ENCODE measurements at places on chromosomes 16 and 17.
A peak's percentile ranks its signal among the peaks of the same experiment; 100 is the strongest.

- peak; percentile 62 for DNase-seq
These were observed 1033.6 kb downstream of the CDH8 start for GRCh38 chr16:61002479-61003204.

GRCh38 chr16:6571044-6571443 lies 761.6 kb upstream of the RBFOX1 start:
- DNase-seq, result no peak

GRCh38 chr16:47019568-47019967 lies 46.1 kb upstream of the DNAJA2 start:
- no peak for DNase-seq

- DNase-seq, result no peak
These were observed 20.9 kb downstream of the CDH11 start for GRCh38 chr16:65101009-65101408.

DNA sequence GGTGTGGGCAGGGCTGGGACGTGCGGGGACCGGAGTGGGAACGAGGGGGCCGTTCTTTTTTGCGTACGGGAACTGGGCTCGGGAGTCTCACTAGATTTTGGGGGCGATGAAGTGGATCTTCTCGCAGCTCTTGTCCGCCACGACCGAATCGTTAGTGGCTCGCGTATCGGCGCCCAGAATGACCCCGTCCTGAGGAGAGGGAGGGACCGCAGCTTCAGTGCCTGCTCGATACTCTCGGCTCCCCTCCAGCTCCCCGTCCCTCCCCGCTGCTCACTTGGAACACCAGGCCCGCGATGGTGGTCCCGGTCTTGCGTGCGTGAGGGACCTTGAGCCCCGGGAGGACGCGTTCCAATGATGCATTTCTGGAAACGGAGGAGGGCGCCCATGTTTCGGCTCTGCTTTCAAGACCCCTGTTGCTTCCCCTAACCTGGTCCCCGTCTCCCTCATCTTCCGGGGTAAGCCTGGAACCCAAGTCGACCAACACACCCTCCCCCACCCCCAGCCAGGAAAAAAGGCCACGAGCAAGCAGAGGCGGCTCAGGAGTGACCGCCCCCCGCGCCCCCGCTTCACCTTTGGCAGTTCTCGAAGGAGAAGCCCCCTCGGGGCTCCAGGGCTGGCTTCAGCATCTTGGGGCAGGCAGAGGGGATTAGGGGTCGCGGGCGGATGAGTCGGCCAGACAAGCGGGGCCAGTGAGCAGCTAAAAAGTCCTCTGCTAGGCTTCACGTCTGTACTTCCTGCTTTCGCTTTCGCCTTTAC lies at the start of gene PSMB10:
Gene PSMB10 (minus strand): TSS at position 727 of the 756 bp plus-strand sequence. CDS start 101 bp downstream, at position 626.
- DNase-seq, result no peak

DNA sequence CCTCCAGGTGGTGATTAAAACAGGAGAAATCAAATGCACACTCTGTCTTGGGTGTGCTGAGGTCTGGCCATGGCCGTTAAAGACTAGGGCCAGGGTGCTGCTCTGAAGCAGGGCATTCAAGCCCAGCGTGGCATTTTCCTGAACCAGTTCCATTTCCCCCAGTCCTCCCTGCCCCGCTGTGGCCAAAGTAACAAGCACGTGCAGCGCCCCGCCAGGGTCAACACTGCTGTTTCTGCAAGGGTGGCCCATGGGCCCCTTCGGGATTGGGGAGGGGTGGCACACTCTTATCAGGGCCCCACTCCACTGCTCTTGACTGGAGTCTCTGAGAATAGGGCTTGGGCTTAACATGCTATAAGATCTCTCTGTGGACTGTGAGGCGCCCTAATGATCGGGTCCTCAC lies 72.9 kb downstream of the IL21R start:
- no peak for DNase-seq

- no peak for DNase-seq
These were observed 22.3 kb downstream of the USP36 start for GRCh38 chr17:78818152-78818846.

GRCh38 chr16:84096447-84097005 lies 20.2 kb downstream of the MBTPS1 start:
- DNase-seq, result peak; percentile 69

- no peak for DNase-seq
These were observed 223.4 kb upstream of the TNRC6C start for GRCh38 chr17:77735081-77735565.

DNA sequence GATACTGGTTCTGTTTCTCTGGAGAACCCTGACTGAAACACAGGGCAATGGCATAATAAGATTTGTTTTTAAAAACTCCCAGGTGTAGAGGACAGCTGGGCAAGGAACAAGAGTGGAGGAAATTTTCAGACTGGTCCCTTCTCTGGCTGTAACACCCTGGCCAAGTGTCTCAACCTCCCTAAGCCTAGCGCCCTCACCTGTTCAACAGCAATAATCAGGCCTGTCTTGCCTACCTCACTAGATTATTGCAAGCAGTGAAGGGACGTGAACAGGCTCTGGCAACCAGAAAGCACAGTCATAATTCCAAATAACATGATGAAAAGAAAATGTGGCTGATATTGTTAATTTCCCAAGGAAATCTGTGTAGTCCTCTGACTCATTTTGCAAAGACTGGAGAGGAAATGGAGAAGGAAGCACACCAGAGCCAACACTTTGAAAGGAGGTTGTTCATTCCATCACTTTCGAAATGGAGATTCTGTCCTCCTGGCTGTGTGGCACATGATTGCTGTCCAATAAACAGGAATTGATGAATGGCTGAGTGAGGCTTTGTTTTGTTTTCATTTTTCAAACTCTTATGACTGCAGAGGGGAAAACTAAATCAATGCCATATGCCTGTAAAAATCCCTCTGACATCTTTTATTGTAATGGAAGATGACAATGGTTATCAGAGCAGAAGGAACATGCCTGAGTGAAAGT lies 87.5 kb upstream of the HLF start:
- DNase-seq, result peak; percentile 34

DNA sequence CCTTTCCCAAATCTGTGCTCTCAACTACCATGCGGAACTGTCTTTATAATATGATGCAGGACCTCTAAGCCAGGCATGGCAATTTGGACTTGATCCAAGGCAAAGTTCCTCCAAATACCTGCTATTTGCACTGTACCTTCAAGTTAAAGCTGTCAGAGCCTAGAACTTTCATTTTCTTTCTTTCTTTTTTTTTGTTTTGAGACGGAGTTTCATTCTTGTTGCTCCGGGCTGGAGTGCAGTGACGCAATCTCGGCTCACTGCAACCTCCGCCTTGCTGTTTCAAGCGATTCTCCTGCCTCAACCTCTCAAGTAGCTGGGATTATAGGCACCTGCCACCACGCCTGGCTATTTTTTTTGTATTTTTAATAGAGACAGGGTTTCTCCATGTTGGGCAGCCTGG lies 51.7 kb downstream of the ARHGAP27 start:
- no peak for DNase-seq

Data from NCI-H774 (cell line).